Esophagus mucosa (tissue), 1 donor: ENCODE measurements at places on chromosomes 3 and 15.

DNA sequence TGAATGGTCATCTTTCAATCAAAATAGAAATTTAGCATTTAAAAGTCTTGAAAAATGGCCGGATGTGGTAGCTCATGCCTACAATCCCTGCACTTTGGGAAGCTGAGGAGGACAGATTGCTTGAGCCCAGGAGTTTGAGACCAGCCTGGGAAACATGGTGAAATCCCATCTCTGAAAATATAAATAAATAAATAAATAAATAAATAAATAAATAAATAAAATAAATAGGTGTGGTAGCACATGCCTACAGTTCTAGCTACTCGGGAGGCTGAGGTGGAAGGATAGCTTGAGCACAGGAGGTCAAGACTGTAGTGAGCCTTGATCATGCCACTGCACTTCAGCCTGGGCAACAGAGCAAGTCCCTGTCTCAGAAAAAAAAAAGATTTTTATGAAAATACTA, 25.9 kb downstream of the SLC30A4 start:
- ATAC-seq, result no peak

- ATAC-seq, result peak; percentile 22
Measured at GRCh38 chr15:74025436-74025835, 30.9 kb downstream of the PML start.

GRCh38 chr3:126036056-126036549, 47.8 kb downstream of the SLC41A3 start:
- ATAC-seq, result no peak

DNA sequence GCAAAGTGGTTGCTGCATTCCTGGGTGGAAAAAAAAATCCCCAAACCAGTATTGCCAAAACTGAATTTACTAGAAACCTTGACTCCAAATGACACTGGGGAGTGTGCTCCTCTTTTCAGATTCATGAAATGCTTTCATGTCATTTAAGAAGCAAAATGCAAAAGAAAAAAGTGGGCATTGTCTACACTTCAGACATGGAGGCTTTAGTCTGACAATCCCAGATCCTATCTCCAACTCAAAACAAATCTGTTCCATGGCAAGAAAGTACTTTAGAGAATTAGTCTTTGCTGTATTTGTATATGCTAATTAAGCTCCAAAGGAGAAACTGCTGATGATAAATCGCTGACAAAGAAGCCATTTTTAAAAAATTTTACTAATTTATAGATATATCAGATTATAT, 366.7 kb downstream of the MAGI1 start:
- ATAC-seq, result no peak

DNA sequence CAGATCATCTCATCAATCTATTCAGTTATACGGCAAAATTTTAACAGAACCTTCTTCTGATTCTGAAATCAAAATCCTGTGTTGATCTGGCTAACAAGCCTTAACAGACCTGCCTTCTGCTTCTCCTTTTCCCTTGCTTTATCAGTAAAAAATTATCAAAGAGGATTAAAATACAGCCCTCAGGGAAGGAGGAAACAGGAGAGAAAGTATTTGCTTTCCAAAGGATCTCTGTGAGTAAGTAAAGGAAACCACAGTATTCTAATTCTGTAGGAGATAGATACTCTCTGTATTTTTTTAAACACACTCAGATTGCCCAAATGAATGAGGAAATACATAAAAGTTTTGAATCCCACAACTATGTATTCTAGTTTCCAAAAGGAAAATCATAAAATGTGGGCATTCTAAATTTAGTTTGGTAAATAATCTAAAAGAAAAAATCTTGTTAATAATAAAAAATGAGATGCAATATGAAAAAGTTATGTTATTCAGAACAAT, 221.8 kb downstream of the ZIC1 start:
- ATAC-seq, result no peak

GRCh38 chr15:26178640-26179220, 315.6 kb upstream of the ATP10A start:
- no peak for ATAC-seq

GRCh38 chr15:88284318-88284998, 27.9 kb upstream of the NTRK3 start:
- ATAC-seq, result no peak

DNA sequence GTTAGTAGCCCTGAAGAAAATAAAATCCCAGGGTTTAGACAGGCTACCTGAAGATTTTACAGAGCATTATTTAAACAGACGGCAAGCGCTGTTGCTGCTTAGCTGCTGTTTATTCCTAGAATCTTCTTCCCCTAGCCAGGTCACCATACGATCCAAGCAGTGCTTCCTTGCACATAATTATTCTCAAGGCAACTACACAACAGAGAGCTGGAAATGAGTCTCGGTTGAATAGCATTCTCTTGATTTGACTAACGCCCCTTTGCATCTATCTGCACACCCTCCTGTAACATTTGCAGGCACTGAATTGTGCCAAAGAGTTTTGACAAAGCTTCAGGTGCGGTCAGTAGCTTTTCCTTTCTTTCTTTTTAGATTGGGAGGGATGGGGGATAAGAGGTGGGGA, 564.4 kb downstream of the TBL1XR1 start:
- ATAC-seq, result no peak

- no peak for ATAC-seq
Measured at GRCh38 chr3:31530960-31531335, 1.8 kb upstream of the STT3B start.

GRCh38 chr3:3119393-3119851, 7.3 kb upstream of the TRNT1 start:
- no peak for ATAC-seq

GRCh38 chr3:194750491-194750828, 64.8 kb downstream of the FAM43A start:
- ATAC-seq, result no peak

- ATAC-seq, result no peak
Measured at GRCh38 chr15:85988741-85989140, 90.9 kb upstream of the AGBL1 start.
